ENCODE measurements at places on chromosomes 7 and 10. TPM values are rescaled to one million over a fixed set of nuclear protein-coding genes. Genes with fewer than 3 reads are reported as not detected.

DNA sequence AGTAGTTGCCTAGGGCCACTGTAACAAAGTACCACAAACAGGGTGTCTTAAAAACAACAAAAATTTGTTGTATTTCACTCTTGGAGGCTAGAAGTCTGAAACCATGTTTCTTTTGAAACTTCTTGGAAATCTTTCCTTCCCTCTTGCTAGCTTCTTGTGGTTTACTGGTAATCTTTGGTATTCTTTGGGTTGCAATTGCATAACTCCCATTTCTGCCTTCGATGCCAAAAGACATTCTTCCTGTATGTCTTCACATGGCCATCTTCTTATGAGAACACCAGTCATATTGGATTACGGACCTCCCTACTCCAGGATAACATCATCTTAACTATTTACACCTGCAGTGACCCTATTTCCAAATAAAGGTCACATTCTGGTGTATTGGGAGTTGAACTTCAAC, 357.4 kb downstream of the PPP1R3A start:
- H3K27ac ChIP-seq: no peak overlapping the region
- no peaks in the 10 kb centered on the region for H3K36me3 ChIP-seq
- H3K27me3 ChIP-seq: no peaks in the 10 kb centered on the region
- DNase-seq: peak; percentile 21
- H3K4me1 ChIP-seq: no peaks in the 10 kb centered on the region

- H3K4me3 ChIP-seq: no peak overlapping the region
- no peak overlapping the region for H3K27ac ChIP-seq
- no peak for DNase-seq
- H3K27me3 ChIP-seq: no peaks in the 10 kb centered on the region
- no peaks in the 10 kb centered on the region for H3K4me1 ChIP-seq
- no peaks in the 10 kb centered on the region for H3K36me3 ChIP-seq
These were observed 55.7 kb downstream of the IKZF1 start for GRCh38 chr7:50359995-50360925.

KCNH2 gene
- 2.1 TPM for polyA plus RNA-seq

- H3K4me3 ChIP-seq: no peak overlapping the region
- H3K27ac ChIP-seq: peak overlapping the region; percentile 97
- no peaks in the 10 kb centered on the region for H3K27me3 ChIP-seq
- DNase-seq: peak; percentile 80
- H3K4me1 ChIP-seq: peaks cover 30% of the 10 kb centered on the region
- H3K36me3 ChIP-seq: no peaks in the 10 kb centered on the region
These were observed 134.1 kb upstream of the GDF10 start for GRCh38 chr10:47165711-47166404.

- H3K27ac ChIP-seq: no peak overlapping the region
- no peak overlapping the region for H3K4me3 ChIP-seq
- H3K4me1 ChIP-seq: peaks cover 16% of the 10 kb centered on the region
- peaks cover 43% of the 10 kb centered on the region for H3K36me3 ChIP-seq
These were observed 159.7 kb downstream of the RNF216 start for GRCh38 chr7:5621776-5622175.

NYAP1 gene
- polyA plus RNA-seq: 1.5 TPM

- peak; percentile 68 for DNase-seq
- peak overlapping the region; percentile 93 for H3K27ac ChIP-seq
- peaks cover 75% of the 10 kb centered on the region for H3K4me1 ChIP-seq
These were observed 91.0 kb downstream of the ZMIZ1 start for GRCh38 chr10:79159785-79160184.

KEL gene
- 0.03 TPM for polyA plus RNA-seq

NAT16 gene
- polyA plus RNA-seq: 0.05 TPM

Measured in IMR-90 (cell line).